ENCODE measurements at places on chromosomes 11 and 22.

- DNase-seq, result no peak
Observed at GRCh38 chr22:46655861-46656608, 35.8 kb downstream of the GRAMD4 start.

GRCh38 chr22:18947905-18948304 is 11.8 kb upstream of the PRODH start:
- DNase-seq, result peak; percentile 63

GRCh38 chr11:78094250-78094649 is 14.6 kb upstream of the NDUFC2 start:
- no peak for DNase-seq

GRCh38 chr22:43829904-43830851 is 18.1 kb upstream of the EFCAB6 start:
- no peak for DNase-seq

DNA sequence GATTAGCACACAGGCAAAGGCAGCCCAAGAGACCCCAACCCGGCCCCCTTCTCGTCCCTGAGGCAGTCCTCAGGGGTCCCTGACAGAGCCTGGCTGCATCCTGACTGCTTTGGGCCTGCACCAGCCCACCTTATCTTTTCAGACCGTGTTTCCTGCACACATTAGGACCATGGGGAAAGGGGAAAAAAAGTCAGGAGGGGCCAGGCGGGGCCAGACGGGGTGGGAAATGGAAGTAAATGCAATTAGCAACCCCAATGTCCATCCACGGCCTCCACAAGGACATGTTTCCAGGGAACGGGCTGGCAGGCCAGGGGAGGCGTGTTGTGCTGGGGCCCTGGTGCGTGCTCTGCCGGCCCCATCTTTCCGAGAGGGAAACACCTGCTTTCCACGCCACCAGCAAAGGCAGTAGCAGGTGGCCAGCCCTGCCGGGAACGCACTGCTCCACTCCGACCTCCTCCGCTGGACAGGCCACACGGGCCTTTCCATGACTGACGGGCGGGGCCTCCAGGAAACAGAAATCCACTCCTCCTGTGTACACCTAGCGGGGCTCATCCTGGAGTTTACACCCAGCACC is 7.4 kb downstream of the EHD1 start:
- DNase-seq, result no peak

DNA sequence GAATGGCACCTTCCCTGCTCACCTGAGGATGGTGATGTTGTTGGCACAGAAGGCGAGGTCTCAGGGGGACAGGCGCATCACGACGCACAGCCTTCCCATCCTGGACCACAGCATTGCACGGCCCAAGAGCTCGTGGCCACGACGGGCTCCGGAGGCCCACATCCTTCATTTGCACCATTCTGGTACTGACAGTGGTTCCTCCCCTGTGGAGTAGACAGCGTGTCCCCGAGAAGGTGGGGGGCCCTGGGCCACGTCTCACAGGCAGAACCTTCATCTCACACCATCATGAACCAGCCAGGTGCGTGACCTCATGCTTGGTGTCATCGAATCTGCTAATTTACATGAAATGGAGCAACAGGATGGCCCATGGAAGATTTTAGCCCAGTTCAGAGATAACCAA is 180.0 kb downstream of the CTTN start:
- no peak for DNase-seq

- no peak for DNase-seq
Observed at GRCh38 chr11:46118702-46119351, 2.4 kb downstream of the PHF21A start.

GRCh38 chr11:27497284-27497866 is 9.2 kb downstream of the LIN7C start:
- DNase-seq, result no peak

- DNase-seq, result no peak
Observed at GRCh38 chr22:46148816-46149511, 1.4 kb upstream of the PPARA start.

GRCh38 chr11:104583857-104584256 is 314.4 kb downstream of the CASP12 start:
- DNase-seq, result no peak

DNA sequence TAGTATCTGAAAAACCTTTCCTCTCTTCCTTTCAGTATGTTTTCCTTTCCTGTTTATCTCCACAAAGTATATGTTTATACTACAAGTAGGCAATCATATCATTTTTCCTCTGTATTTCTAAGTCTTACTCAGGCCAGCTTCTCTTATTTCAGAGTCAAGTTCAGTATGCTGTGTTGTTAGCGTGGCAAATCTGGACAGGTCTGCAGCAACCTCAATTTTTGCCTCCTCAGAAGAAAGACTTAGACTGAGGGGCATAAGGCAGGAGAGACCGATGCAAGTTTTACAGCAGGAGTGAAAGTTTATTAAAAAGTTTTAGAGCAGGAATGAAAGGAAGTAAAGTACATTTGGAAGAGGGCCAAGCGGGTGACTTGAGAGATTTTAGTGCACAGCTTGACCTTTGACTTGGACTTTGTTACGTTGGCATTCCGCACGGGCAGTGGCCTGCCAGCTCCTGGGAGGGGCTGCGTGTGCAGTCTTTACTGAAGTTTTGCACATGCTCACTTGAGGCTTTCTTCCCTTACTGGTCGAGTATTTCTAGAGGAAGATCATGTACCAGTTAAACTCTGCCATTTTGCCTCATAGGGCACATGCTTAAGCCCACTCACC is 343.2 kb downstream of the NTM start:
- no peak for DNase-seq

- DNase-seq, result no peak
Observed at GRCh38 chr11:75527938-75528735, 2.4 kb upstream of the GDPD5 start.

GRCh38 chr11:129814244-129815014 is 1.2 kb upstream of the TMEM45B start:
- no peak for DNase-seq

- DNase-seq, result peak; percentile 67
Observed at GRCh38 chr11:33723238-33723881, 12.9 kb downstream of the CD59 start.

GRCh38 chr22:50443197-50443596 is 31.6 kb downstream of the SBF1 start:
- no peak for DNase-seq

DNA sequence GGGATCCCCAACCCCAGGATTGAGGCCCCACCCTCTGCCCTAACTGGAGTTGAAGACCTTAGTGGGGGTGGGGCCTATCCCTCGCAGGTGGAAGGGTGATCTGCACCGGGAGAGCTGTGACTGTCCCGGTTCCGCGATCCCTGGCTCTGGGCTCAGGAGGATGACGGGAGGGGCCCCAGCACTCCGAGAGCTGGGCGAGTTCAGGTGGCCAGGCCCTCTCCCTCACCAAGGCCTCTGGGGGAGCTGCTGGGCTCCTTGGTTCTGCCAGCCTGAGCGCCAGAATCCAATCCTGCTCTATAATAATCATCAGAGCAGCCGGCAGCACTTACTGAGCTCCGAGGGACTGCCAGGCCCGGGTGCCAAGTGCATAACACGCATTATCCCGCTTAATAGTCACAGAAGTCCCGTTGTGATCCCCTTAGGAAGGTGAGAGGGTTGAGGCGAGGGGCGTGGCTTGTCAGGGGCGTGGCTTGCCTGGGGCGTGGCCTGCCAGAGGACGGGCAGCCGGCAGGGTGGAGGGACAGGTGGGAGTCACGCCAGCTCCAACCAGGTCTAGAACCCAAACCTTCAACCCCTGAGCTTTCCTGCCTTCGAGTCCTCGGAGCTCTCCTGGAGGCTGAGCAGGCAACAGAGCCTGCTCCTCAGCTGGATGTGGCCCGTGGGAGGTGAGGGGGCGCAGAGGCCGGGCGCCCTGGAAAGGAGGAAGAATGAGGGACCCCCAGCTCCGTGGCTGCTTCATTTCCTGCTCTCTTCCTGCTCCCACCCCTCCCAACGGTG is 7.3 kb upstream of the SYT7 start:
- peak; percentile 91 for DNase-seq

GRCh38 chr11:30509364-30509763 is 76.8 kb downstream of the MPPED2 start:
- no peak for DNase-seq

DNA sequence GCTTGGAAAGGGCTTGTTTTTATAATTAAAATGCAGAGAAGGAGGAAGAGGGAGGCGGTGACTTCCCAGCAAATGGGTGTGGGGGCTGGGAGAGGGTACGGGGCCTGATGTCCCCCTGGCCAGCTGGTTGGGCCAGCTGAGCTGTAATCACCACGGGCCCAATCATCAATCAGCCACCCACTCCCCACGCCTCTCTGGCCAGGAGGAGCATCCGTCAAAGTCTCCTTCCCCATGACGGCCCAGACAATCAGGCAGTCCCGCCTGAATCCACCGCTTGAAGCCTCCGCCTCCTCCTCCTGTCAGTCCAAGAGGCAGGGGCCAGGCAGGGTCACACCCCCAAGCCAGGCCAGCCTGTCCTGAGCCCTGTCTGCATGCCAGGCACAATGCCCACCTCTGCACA is 13.3 kb upstream of the CABP7 start:
- peak; percentile 79 for DNase-seq

DNA sequence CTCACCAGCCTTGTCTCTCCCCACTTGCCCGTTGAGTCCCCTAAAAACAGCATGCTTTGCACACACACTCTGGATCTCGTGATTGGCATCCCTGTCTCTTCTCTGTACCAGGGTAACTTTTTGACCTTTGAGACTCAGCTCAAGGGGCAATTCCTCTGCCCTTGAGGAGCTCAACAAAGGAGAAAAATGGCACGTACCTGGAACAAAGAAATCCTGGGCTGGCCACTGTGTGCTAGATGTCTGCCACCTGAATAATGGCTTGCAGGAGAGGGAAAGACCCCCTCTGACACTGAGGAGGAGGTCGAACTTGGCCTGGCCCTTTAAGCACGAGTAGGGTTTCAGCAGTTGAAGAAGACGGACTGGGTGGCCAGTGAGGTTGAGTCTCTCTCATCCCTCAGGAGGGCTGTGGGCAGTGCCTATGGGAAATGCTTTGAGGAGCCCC is 5.8 kb downstream of the UBE2L3 start:
- no peak for DNase-seq

GRCh38 chr11:38990841-38991240 is 2392.8 kb upstream of the RAG2 start:
- DNase-seq, result no peak

DNA sequence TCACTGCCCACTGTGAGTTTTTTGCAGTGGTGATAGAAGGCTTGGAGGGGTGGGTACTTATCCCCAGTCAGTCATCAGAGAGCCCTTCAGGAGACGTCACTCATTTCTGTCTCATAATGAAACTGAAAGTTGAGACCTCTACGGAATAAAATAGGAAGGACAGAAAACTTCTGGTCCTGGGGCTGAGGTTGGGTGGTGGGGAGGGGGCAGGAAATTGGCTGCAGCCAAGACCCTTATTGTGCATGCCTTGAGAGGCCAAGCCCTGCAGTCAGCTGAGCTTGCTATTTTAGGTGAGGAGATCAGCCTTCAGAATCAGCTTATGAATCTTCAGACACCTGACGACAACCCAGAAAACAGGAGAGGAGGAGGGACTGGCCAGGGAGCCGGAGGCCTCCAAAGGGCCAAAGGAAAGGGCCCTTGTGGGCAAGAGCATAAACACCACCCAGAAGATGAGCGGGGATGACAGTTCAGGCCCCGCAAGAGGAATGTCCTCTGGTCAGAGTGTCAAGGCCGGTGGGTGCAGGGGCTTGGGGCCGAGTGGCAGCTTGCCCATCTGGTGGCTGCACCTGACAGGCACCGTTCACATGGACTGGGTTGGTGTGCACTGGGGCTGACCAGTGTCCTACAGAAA is 17.9 kb upstream of the ADA2 start:
- no peak for DNase-seq

- peak; percentile 79 for DNase-seq
Observed at GRCh38 chr11:65744026-65744698, 23.6 kb upstream of the RNASEH2C start.

- no peak for DNase-seq
Observed at GRCh38 chr11:61711498-61711897, 31.3 kb downstream of the DAGLA start.

DNA sequence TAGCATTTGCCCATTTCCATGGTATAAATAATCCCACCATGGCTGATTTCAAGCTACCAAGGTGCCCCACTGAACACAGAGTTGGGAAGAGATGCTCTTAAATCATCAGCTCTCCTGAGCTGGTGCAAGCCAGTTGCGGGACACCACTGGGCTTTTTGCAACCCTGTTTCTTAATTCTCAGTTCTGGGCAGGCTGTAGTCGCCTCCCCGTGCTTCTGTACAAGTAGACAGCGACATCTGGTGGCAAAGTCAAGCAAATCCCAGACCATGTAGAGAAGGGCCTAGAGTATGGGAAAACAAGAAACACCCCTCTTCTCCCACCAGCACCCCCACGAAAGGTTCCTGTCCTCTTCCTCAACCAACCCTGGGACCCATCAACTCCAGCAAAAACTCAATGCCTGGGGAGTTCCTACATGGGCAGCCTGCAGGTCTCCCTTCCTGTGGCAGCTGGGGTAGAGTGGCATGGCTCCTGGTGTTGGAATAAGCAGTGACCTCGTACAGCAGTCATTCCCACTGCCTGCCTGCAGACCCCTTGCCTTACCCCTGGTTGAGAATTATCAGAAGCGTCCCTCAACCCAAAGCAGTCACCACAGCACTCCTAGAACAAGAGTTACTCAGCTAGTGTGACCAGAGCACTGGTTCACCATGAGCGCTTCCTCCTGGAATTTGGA is 68.4 kb downstream of the IGLL5 start:
- peak; percentile 65 for DNase-seq

DNA sequence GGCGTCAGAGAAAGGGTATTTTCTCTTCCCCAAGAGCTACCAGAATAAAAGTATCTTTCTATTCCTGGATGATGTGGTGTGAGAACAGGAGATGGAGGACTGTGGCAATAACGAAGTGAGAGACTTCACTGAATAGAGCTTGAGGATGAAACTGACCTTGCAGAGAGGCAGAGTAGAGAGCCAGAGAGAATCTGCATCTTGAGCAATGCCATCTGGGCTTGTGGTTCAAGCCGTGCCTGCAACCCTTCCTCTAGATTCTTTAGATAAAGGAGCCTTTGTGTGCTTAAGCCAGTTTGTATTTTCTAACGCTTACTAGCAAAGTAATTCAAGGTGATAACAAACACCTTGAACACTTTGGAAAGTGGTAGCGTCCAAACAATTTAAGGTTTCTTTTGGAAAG is 2.2 kb downstream of the ME3 start:
- no peak for DNase-seq

DNA sequence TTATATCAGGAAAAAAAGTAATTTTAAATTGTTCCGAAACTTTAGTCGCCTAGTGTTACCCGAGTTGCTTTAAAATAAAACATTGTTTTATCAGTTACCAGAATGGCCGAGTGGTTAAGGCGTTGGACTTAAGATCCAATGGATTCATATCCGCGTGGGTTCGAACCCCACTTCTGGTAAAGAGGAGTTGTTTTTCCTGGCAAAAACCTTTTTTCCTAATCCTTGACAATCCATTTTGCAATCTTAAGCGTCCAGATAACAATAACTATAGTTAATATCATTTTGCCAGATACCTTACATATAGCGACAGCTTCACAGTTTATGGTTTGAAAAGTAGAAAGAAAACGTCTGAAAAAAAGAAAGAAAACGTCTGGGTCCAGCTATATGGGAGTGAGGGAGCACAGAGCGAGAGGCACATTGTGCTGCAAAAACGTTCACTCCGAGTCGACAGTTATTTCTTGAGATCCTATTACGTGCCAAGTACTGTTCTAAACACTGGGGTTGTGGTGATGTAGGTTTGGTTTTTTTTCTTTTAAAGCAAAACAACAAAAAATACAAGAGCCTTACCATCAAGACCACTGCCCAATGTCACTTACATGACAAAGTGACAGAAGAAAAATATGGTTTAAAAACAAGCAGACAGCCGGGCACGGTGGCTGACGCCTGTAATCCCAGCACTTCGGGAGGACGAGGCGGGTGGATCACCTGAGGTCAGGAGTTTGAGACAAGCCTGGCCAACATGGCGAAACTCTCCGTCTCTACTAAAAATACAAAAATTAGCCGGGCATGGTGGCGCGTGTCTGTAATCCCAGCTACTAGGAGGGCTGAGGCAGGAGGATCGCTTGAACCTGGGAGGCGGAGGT is 40.6 kb downstream of the OR4D9 start:
- peak; percentile 69 for DNase-seq
